ENCODE measurements at places on chromosomes 2 and 18.

DNA sequence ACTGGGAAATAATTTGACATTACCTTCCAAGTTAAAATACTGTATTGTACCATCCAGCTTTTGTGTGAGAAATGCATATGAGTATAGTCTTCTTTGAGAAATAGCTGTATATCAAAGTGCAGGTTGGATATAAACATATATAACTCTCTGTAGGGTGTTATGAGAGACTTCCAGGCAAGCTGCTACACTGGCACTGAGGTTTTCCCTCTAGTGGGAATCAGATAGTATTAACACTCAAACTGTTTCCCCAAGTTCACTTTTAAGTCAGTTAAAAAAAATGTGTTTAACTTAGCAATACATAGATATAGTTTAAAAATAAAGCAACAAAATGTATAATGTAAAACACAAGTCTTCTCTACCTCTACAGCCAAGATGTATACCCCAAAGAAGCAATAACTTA is 368.4 kb upstream of the SLC8A1 start:
- DNase-seq: no peak

DNA sequence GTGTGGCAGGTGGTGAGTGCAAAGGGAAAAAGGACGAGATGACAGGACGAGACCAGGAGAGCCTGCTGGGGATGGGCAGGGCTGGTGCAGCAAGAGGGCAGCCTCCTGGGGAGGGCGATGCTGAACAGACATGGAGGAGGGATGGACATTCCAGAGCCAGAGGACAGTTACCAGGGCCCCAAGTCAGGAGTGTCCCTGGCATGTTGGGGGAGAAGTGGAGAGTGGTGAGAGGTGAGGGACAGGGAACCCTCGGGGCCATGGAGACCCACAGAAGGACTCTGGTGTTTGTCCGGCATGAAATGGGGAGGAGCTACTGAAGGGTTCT is 19.0 kb downstream of the MTERF4 start:
- DNase-seq: no peak

DNA sequence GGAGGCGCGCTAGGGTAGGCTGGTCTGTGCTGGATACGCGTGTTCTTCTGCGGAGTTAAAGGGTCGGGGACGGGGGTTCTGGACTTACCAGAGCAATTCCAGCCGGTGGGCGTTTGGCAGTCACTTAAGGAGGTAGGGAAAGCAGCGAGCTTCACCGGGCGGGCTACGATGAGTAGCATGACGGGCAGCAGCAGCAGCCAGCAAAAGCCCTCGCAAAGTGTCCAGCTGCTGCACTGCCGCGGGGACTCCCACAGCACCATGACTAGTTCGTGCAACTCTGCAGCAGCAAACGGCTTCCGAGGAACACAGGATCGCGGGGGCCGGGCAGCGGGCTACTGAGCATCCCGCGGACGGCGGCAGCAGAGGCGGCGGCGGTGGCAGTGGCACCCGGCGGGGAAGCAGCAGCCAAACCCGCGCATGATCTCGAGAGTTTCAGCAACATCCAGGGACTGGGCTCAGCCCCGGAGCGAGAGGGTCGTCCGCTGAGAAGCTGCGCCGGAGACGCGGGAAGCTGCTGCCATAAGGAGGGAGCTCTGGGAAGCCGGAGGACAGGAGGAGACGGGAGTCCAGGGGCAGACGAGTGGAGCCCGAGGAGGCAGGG is 368 bp downstream of the TMEFF2 start:
- DNase-seq: no peak

- peak; percentile 35 for DNase-seq
These were observed 121.1 kb upstream of the PID1 start for GRCh38 chr2:229392196-229392595.

- no peak for DNase-seq
These were observed 12.7 kb downstream of the WDR75 start for GRCh38 chr2:189454009-189454408.

DNA sequence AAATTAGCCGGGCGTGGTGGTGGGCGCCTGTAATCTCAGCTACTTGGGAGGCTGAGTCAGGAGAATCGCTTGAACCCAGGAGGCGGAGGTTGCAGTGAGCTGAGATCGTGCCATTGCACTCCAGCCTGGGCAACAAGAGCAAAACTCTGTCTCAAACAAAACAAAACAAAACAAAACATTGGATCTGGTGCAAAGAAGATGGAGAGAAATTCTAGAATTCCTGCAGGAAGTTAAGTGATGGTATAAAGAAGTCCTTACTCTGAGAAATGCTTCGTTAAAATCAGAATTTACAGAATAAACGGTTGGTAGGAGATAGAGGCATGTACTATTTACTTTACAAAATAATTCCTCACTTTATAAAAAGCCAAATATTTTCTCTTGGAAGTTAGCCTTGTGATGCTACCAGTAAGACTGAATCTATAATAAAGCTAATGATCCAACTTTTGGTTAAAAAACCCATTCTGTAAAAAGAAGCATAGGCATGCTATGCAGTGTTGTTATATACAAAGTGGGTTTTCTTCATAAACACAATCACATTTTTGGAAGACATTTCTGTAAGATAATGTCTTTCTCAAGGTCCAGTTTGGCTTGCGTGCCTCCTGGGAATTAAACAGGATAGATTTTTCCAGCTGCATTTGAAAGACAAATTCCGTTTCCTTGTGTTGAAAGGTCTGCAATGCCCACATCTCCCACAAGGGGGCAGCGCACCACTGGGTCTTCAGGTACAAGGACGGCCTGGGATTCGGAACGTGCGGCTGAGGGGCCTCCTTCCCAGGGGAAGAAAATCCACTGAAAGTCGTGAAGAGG is 35.6 kb upstream of the PNO1 start:
- no peak for DNase-seq

GRCh38 chr2:119681868-119682220 is 2.8 kb downstream of the TMEM177 start:
- DNase-seq: no peak

DNA sequence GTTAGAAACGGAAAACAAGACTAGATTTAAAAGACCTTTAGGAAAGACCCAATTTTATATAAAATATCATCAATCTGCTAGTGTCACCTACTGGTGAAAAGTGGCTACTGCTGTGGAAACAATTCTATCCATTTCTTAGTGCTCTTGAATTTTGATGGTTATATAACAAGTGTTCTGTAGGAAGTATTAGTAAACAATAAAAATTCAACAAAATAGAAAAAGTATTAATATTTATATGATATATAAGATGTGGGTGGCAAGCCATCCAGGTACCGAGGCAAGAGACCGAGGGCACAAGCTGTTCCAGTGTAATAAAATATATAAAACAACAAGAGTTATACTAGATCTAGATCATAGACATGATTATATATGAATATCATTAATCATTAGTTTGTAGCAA is 6.2 kb upstream of the TMEM87B start:
- no peak for DNase-seq

- DNase-seq: no peak
These were observed 180.3 kb downstream of the MYCN start for GRCh38 chr2:16120591-16121180.

GRCh38 chr18:6414118-6414722 is 491 bp downstream of the L3MBTL4 start:
- DNase-seq: no peak

- no peak for DNase-seq
These were observed 31.6 kb upstream of the PPP1R1C start for GRCh38 chr2:181953881-181954537.

- DNase-seq: no peak
These were observed 135.9 kb downstream of the TPGS2 start for GRCh38 chr18:36692921-36693332.

- DNase-seq: peak; percentile 90
These were observed 69.9 kb downstream of the SH3BP4 start for GRCh38 chr2:235021752-235022151.

DNA sequence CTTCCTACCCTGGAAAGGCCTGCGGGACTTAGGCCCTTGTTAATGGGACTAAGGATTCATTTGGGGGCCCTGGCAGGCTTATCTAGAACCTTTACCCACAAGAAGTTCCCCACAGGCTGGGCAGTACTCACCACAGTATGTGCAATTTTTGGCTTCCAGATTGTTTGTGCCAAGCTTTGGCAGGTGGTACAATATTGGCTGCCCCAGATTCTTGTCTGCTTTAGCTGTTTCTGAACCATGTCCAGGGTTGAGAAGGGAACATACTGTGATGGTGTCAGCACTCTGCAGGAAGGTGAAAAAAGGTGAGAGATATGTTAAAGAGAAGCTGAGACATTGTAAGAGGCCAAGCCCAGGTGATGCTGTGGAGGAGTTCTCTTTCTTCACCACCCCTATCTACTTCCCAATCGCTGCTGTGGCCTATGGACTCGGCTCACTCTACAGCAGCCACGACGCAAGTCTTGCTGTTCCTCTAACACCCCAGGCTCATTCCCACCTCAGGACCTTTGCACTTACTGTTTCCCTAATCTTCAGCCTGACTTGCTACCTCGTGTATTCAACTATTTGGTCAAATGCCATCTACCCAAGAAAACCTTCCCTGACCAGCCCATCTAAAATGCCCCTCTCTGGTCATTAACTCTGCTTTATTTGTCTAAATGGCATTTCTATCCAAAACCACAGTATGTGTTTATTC is 9.2 kb downstream of the SLC4A5 start:
- DNase-seq: no peak

DNA sequence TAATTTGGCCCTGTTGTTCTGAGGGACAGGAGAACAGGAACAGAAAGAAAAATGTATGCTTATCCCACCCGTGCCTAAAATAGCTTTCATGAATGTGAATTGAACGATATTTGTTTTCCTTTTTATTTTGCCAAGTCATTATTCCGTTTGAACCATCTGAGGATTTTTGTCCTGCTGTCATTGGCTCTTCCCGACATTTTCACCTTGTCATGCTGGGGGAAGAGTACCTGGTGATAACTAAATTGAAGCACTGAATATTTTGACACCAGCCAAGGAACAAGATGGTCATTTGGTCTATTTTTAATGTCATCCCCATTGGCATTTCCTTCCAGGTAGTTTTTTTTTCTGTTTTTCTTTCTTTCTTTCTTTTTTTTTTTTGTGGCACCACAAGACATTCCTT is 204.1 kb downstream of the DCC start:
- DNase-seq: no peak

GRCh38 chr18:68520406-68521075 is 194.4 kb downstream of the TMX3 start:
- DNase-seq: peak; percentile 47

DNA sequence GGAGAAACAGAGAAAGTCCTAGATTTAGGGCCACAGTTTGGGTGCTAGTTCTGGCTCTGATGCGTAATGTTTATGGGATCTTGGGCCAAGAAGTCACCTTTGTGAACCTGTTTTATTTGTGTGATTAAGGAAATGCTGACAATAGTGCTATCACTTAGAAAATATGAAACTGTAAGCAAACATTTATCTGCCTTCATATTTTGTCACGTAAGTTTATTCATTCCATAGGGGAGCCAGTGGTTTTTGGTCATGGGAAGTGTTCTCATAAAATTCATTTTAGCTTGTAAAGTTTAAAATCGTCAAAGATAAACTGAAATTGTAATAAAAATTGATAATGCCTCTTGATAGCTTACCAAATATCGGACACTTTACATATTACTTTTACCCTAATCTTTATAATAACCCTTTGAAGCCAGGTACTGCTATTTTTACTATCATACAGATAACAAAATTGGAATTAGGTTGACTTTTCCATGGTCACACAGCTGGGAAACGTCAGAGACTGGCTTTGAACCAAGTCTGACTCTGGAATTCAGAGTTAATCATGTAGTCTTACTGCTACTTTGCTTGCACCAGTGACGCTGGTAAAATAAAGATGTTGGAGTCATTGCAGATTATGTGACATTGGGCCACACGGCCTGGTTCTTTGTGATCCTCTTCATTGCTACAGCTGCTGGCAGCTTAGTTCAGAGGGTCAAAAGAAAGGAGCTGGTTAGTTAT is 99.7 kb downstream of the ICA1L start:
- DNase-seq: no peak

DNA sequence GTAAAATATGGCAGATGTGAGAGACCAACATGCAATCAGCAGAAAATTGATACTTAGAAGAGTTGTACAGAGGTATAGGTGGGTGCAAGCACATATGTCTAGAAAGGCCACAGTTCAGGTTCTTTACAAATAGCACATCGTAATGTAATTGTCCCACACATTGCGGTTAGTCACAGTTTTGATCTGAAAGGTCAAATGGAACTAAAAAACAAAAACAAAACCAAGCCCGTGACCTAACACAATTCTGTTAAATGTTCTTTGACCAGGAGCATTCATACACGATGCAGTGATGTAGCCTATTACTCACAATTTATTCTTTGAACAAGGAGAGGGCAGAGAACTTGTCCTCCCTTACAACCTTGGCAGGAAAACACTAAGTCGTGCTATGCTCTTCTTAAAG is 108.9 kb upstream of the MAP4K3 start:
- no peak for DNase-seq

GRCh38 chr18:61980355-61980754 is 87.5 kb upstream of the RNF152 start:
- DNase-seq: no peak

DNA sequence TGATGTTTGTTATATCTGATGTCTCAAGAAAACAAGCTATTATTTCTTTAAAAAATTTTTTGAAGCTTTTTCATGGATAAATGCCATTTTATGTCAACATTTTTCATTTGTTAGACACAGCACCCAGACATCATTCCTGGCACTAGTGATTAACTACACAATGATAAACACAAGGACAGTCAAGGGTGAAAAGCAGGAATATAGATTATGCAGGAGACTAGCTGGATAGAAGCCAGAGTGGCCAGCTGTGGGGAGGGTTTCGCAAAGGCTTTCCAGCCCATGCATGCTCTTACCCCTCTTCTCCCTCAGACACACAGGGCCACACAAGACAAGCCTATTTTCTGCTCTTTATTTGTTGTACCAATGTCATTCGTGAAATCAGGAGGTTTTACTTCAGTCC is 127.1 kb upstream of the TTC39C start:
- DNase-seq: no peak

GRCh38 chr2:148754864-148755263 is 110.3 kb downstream of the EPC2 start:
- DNase-seq: no peak

- DNase-seq: no peak
These were observed 14.9 kb upstream of the PSME4 start for GRCh38 chr2:53985646-53986045.

GRCh38 chr2:164655750-164656149 is 34.5 kb upstream of the GRB14 start:
- no peak for DNase-seq

- DNase-seq: no peak
These were observed 23.2 kb upstream of the NPC1 start for GRCh38 chr18:23609390-23610023.

DNA sequence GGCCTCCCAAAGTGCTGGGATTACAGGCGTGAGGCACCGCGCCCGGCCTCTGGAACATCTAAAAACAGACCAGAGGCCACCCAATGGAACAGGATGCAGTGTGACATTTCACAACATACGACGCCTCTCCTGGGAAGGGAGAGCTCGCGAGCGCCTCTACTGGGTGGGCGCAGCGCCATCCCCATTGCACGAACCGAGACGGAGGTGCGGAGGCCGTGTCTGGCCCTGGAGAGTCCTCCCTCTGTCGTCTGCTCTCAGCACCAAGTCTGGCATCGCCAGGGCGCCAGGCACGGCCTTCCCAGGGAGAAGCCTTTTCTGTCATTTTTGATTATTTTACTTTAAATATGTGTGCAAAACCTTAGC is 9.4 kb upstream of the GBX2 start:
- DNase-seq: no peak

GRCh38 chr2:198916548-198917080 is 541.1 kb downstream of the SATB2 start:
- no peak for DNase-seq

Data from GM04503 (cell line).